Naive thymus-derived CD8-positive, alpha-beta T cell (primary cell): ENCODE measurements at places on chromosomes 16 and 17. TPM values are rescaled to one million over a fixed set of nuclear protein-coding genes. Genes with fewer than 3 reads are reported as not detected.
A peak's percentile ranks its signal among the peaks of the same experiment; 100 is the strongest.

The CCL8 gene
- polyA plus RNA-seq: not detected

The TMC7 gene
- not detected for polyA plus RNA-seq

The RARA gene
- 12.4 TPM for polyA plus RNA-seq

The CYBA gene
- polyA plus RNA-seq: 625 TPM

The SLFN12L gene
- 10.9 TPM for polyA plus RNA-seq

The OR1A1 gene
- polyA plus RNA-seq: not detected

The UTS2R gene
- not detected for polyA plus RNA-seq

DNA sequence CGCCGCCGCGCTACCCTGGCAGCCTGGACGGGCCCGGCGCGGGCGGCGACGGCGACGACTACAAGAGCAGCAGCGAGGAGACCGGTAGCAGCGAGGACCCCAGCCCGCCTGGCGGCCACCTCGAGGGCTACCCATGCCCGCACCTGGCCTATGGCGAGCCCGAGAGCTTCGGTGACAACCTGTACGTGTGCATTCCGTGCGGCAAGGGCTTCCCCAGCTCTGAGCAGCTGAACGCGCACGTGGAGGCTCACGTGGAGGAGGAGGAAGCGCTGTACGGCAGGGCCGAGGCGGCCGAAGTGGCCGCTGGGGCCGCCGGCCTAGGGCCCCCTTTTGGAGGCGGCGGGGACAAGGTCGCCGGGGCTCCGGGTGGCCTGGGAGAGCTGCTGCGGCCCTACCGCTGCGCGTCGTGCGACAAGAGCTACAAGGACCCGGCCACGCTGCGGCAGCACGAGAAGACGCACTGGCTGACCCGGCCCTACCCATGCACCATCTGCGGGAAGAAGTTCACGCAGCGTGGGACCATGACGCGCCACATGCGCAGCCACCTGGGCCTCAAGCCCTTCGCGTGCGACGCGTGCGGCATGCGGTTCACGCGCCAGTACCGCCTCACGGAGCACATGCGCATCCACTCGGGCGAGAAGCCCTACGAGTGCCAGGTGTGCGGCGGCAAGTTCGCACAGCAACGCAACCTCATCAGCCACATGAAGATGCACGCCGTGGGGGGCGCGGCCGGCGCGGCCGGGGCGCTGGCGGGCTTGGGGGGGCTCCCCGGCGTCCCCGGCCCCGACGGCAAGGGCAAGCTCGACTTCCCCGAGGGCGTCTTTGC, 3.1 kb downstream of the HIC1 start:
- DNase-seq: no peak

GRCh38 chr16:72853575-72854266, 194.2 kb downstream of the ZFHX3 start:
- DNase-seq: no peak

- DNase-seq: no peak
Observed at GRCh38 chr17:1590747-1591473, 28.3 kb upstream of the PITPNA start.

- DNase-seq: no peak
Observed at GRCh38 chr16:69089091-69089910, 16.2 kb upstream of the HAS3 start.

- DNase-seq: no peak
Observed at GRCh38 chr17:40374821-40375498, 10.4 kb upstream of the GJD3 start.

GRCh38 chr16:82630688-82631087, 3.9 kb downstream of the CDH13 start:
- no peak for DNase-seq

DNA sequence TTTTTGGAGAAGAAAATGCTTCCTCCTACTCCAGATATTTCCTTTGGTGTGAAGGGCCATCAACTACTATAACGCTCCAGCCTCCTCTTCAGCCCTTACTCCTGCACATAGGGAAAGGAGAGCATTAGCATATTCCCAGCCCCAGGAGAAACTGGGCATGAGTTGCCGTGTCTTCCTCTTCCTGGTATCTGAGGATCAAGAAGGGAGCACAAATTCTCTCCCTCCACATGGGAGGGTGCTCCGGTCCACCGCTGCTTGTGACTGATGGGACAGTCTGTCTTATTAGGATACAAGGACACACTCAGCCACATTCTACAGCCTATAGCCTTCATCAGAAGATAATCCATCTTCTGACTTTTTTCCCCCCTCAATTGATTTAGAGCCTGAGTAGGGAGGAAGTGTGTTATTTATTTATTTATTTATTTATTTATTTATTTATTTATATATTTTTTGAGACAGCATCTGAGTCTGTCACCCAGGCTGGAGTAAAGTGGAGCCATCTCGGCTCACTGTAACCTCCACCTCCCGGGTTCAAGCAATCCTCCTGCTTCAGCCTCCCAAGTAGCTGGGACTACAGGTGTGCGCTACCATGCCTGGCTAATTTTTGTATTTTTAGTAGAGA, 16.6 kb upstream of the CYB5B start:
- no peak for DNase-seq

- DNase-seq: no peak
Observed at GRCh38 chr17:12815642-12816141, 26.4 kb downstream of the ARHGAP44 start.

GRCh38 chr17:17533901-17534441, 37.8 kb upstream of the RASD1 start:
- DNase-seq: no peak

GRCh38 chr17:57861000-57861789, 11.4 kb upstream of the MRPS23 start:
- peak; percentile 33 for DNase-seq

DNA sequence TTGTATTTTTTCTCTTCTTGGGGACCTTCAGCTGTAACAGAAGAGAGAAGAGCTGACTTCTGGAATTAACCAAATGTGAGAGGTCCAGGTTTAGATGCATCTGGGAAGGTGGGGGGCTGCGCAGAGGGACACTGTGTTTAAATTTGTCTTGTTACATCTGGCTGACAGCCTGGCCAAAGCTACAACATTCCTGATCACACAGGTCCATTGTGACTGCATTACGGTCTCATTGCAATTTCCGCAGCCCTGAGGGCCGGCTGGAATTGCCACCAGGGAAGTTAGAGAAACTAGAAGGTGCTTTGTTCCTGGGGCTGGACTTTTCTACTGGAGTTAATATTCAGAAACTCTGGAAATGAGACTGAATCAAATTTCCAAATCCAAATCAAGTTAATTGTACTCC, 37.9 kb upstream of the LRRC75A start:
- DNase-seq: no peak

DNA sequence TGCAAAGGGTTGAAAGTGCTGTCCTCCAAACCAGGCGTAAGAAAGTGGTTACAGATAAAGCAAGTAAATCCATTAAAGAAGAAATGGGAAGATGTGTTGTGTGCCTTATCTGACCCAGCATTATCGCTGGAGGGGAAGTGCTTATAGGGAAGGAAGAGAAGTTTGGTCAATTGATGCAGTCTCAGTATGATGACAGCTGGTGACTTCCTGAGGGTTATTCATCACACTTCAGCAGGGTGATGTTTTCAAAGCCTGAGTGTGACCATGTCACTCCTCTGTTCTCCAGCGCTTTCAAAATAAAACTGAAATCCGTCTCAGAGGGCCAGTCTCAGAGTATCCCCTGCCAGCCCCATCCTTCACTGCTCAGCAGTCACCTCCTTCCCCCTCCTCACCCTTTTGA, 505.4 kb upstream of the RBFOX1 start:
- DNase-seq: no peak

DNA sequence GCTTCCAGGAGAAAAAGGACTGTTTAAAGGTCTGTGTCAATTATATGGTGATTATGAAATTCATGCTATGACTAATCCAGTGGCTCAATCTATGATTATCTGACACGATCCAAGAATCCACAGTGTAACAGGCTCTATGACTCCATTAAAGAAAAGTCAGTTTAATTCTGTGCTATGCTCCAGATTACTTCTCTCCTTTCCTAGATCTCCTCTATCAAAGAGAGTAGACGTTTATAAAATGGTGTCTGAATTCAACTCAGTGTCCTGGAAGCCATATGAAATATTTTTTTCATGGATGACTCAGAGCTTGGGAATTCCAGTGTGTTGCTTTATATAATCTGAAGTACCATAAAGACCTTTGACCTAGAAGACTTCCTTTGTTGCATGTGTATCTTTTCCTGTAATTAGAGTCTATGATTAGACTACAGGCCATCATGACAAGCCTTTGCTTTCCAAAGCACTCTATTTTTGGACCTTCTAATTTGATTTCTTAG, 27.0 kb upstream of the NF1 start:
- no peak for DNase-seq

GRCh38 chr16:918068-918467, 52.7 kb downstream of the LMF1 start:
- no peak for DNase-seq

DNA sequence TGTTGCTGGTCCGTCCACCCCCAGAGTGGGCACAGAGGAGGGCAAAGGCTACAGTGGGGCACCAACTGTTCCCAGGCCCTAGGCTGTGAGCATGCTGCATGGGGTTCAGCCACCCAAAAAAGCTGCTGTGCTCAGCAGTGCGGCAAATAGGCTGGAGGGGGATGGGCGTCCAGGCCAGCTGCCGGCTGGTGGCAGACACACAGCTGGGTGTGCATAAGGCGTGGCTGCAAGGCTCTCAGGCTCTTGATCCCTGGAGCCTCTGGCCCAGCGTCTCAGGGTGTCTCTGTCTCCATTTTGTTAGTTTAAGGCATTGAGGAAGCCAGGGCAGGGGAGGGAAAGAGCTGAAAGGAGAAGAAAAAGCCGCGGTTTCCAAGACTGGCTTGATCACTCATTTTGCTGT, 8.8 kb downstream of the RPL19 start:
- peak; percentile 40 for DNase-seq

- no peak for DNase-seq
Observed at GRCh38 chr17:41956522-41956921, 10.1 kb upstream of the CNP start.

- no peak for DNase-seq
Observed at GRCh38 chr16:77579351-77579891, 142.9 kb upstream of the NUDT7 start.

GRCh38 chr17:27455236-27455913, 873 bp upstream of the KSR1 start:
- DNase-seq: no peak

DNA sequence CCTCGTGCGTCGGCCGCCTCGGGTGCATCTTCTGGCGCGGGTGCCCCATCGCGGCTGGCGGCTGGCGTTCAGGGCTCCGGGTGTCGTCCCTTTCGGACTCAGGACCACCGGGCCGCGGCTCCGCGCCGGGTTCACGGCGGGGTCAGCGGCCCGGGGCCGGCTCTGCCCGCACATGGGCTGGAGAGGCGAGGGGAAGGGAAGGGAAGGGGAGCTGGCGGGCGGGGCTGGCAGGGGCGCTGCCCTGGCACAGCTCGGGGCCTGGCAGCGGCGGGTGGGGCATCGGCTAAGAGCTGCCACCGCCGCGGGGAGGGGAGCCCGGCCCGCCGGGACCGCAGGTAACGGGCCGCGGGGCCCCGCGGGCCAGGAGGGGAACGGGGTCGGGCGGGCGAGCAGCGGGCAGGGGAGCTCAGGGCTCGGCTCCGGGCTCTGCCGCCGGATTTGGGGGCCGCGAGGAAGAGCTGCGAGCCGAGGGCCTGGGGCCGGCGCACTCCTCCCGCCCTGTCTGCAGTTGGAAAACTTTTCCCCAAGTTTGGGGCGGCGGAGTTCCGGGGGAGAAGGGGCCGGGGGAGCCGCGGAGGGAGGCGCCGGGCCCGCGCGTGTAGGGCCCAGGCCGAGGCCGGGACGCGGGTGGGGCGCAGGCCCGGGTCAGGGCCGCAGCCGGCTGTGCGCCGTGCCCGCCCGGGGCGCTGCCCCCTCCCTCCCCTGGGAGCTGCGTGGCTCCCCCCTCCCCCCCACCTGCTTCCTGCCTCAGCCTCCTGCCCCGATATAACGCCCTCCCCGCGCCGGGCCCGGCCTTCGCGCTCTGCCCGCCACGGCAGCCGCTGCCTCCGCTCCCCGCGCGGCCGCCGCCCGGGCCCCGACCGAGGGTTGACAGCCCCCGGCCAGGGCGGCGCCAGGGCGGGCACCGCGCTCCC, 646 bp downstream of the HIC1 start:
- no peak for DNase-seq

- no peak for DNase-seq
Observed at GRCh38 chr17:29243792-29244191, 2.9 kb upstream of the CRYBA1 start.

DNA sequence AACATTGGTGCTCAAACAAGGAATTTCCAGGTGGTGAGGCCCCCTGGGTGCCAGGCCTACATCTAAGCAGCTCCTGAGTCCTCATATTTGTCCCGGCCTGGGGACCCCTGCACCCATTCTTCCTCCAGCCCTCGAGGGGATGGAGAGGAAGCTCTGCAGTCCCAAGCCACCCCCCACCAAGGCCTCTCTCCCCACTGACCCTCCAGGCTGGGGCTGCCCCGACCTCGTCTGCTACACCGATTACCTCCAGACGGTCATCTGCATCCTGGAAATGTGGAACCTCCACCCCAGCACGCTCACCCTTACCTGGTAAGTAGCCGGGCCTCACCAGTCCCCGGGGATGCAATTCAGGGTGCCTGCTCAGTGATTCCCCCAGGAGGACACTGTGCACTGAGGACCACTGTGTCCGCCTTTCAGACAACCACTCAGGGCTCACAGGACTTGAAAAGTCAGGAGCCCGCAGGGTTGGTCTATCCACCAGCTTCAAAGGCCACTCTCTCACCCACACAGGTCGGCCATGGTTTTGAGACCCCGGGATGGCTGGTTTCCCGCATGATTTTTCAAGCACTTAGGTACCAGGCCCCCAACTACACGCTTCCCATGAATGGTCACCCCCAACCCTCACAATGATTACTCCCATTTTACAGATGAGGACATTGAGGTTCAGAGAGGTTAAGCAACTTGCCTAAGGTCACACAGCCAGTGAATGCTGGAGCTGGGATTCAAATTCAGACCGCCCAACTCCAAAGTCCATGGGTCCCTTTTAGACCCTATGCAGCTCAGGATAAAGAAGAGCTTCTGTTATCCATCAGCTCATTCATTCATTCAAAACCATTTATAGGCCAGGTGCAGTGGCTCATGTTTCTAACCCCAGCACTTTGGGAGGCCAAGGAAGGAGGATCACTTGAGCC, 32.4 kb downstream of the IL21R start:
- no peak for DNase-seq

- DNase-seq: no peak
Observed at GRCh38 chr17:19727501-19728078, 11.2 kb upstream of the SLC47A2 start.

DNA sequence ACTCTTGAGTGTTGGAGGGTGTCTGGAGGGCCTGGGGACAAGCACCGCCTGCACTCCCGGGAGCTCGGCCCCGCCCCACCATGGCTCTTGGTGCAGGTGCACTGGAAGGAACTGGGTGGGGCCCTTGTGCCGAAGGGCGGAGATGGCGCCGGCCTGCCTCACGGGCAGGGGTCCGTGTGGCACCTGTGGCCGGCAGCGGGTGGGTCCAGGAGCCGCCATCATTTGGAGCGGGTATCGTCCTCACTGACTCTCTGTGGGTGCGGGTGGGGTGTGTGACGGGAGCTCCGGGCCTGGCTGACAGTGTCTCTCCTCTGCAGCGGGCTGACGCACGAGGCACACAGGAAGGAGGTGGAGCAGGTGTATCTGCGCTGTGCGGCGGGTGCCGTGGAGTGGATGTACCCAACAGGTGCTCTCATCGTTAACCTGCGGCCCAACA, 5.2 kb downstream of the METRNL start:
- no peak for DNase-seq

- no peak for DNase-seq
Observed at GRCh38 chr16:81365731-81366130, 51.0 kb downstream of the GAN start.

GRCh38 chr16:2457267-2457666, 2.6 kb upstream of the TEDC2 start:
- DNase-seq: no peak
